ENCODE measurements at places on chromosomes 2 and 18.
A peak's percentile ranks its signal among the peaks of the same experiment; 100 is the strongest.

- no peak for DNase-seq
Measured at GRCh38 chr2:208046686-208047085, 21.4 kb upstream of the PLEKHM3 start.

GRCh38 chr2:190304404-190304803, 15.2 kb downstream of the HIBCH start:
- DNase-seq, result no peak

GRCh38 chr2:127183771-127184170, 36.3 kb downstream of the CYP27C1 start:
- DNase-seq, result no peak

- DNase-seq, result no peak
Measured at GRCh38 chr2:142435847-142436246, 305.0 kb upstream of the LRP1B start.

DNA sequence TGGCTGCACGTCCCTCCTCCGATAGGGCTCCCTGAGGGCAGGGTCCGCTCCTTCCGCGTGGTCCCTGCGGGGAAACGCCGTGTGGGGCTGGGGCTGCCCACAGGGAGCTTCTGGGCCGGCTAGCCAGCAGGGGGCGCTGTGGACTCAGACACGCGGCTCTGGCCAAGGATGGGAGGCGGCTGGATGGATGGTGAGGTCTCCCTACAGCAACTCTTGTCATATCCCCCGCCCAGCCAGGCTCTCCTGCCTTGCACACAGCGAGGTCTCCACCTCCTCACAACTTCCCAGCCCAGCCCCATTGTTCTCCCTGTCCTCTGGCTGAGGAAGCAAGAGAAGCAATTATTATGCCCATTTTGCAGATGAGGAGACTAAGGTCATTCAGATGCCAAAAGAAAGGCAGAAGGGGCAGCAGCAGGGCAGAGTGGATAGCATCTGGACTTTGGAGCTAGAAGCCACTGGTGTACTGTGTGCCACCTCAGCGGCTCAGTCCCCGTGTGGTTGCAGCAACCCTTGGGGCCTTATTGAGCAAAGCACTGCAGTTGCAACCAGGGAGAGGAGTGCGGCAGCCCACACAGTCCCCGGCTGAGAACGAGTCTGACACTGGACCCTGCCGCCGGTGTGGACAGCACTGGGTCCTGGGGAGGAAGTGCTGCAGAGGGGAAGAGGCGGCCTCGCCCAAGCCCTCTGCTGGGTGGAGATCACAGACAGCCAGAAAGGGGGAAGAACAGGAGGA, 99.0 kb downstream of the ZFP36L2 start:
- DNase-seq, result peak; percentile 48

DNA sequence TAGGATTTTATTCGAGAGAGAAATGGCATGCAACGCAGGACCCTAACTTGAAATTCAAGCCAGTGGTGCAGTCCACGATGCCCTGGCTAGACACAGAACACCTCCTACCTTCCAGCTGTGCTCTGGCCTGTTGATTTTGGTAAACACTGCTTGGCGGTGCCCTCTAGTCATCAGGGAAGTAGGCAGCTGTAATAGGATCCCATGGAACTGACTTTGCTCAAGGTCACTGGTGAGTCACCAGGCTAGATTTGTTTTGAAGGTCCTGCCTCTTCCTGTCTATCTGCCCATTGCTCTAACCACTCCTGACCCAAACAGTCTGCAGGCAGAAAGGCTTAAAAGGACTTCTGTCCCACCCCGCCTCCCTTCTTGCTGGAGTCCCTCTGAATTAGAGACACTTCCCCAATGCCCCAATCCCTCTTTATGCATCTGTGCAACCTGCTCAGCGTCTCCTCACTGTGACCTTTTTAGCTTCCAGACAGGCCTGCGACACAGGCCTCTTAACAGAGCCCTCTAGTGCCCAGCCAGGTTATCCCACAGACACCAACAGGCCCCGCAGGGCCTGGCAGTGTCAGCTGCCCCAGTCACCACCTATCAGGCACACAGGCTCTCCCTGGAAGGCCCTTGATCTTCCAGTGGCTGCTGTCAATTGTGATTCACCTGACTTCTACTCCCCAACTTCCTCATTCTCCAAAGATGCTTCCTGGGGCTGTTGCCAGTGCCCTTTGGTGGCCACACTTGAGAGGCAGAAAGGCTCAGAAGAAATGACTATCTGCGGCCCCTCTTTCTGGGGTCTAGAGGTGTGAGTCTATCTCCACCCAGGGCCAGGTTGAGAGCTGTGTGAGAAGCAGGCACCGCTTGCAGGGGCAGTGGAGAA, 5.2 kb downstream of the TMEM127 start:
- DNase-seq, result peak; percentile 41

- no peak for DNase-seq
Measured at GRCh38 chr18:21369146-21369545, 127.1 kb downstream of the GREB1L start.

DNA sequence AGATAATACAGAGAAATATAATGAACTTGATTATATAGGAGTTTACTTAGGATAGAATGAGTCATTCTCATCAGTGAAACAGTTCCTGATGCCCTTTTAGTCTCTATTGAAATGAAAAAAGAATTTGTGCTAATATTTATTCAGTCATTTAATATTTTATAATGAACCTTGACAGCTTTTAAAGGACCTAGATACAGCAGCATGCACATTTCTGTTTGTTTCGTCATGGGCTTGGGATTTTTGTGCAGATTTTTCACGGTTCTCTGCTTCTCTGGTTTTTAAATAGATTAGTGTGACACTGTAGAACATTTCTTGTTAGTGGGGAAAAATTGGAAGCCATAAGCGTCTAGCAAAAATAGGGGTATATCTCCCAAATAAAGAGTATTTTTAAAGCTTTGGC, 60.7 kb downstream of the NABP1 start:
- no peak for DNase-seq

DNA sequence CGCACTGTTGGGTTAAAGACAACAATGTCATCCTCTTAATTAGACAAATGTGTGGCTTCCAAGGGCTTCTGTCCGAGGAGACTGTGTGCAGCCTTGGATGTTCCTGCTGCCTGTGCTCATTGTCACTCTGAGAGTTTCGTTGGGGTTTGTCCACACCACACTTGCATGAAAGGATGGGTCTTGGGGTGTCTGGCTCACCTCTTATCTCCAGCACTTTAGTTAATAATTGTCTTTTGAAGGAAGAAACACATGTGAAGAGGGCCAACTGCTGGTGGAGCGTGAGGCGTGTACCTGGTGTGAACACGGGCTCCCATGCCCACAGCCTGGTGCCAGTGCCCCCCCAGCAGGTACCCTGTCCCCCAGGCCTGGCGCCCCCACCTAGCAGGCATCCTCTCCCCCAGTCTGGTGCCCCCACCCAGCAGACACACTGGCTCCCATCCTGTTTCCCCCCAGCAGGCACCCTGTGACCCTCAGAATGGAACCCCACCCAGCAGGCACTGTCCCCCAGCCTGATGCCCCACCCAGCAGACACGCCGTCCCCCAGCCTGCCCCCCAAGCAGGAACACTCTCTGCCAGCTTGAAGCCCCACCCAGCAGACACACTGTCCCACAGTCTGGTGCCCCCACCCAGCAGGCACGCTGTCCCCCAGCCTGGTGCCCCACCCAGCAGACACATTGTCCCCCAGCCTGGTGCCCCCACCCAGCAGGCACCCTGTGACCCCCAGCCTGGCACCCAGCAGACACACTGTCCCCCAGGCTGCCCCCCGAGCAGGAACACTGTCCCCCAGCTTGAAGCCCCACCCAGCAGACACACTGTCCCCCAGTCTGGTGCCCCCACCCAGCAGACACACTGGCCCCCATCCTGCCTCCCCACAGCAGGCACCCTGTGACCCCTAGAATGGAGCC, 96.3 kb upstream of the TMEM18 start:
- no peak for DNase-seq

DNA sequence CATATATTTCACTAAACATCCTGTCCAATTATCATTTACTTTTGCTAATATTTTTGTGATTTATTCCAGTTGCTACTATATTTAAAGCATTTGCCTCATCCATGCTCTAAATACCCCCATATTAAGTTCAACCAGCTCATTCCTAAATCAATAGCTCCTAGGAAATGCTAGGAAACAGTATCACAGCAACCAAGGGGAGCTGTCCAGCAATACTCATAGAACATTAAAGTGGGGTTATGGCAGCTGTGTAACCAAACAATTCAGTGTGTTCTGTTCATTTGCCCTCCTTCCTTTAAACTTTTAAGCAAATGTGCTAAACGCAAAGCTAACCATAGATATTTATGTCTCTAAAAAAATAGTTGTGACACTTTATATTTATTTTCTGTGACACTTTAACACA, 41.1 kb downstream of the ACVR1C start:
- no peak for DNase-seq

DNA sequence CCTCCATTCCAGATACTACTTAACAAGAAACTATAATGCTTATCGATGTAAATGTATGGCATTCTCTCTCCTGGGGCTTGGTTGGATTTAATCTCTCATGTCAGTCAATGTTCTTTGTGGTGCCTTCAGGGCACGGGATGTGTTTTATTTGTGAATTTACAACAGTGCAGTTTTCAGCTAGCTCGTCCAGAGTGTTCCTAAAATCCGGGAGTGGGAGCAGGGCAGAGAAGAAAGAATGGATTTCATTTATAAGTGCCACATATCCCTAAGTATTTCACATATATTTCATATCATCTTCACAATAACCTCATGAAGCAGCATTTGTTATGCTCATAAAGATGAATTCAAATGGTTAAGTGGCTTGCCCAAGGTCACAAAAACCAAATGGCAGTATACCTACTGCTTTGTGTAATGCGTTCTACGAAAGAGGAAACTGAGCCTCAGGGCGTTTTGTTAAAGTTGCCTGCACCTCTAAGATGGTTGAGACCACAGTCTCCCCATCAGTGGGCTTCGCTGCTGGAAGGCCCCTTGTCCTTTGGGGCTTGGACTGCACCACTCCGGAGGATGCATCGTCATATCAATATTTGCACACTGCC, 134.7 kb upstream of the MGAT5 start:
- no peak for DNase-seq

DNA sequence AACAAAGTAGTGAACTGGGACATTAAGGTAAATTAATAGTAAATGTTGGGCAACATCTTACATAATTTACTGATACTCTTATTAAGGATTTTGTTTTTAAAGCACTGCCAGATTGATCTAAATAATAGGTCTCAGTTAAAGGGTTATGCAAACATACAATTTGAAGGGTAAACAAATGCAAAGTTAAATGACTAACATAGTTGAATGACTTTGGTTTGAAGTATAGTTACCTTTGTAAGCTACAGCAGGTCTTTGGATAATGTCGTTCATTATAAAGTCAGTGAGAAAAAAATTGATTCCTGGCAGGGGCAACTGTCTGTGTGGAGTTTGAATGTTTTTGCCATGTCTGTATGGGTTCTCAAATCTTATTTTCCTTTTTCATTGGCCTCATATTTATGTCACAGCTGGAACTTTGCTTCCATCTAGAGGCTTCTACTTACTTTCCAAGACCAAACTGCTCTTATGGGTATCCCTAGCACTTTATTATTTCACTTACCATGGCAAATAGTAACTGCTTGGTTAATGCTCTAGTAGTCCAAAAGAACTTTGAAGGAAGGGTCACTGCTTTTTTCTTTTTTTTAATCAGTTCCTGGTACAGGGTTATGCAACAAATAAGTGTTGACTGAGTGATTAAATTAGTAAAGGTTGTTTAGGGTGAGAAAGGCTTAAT, 107.8 kb downstream of the NBEAL1 start:
- peak; percentile 22 for DNase-seq

DNA sequence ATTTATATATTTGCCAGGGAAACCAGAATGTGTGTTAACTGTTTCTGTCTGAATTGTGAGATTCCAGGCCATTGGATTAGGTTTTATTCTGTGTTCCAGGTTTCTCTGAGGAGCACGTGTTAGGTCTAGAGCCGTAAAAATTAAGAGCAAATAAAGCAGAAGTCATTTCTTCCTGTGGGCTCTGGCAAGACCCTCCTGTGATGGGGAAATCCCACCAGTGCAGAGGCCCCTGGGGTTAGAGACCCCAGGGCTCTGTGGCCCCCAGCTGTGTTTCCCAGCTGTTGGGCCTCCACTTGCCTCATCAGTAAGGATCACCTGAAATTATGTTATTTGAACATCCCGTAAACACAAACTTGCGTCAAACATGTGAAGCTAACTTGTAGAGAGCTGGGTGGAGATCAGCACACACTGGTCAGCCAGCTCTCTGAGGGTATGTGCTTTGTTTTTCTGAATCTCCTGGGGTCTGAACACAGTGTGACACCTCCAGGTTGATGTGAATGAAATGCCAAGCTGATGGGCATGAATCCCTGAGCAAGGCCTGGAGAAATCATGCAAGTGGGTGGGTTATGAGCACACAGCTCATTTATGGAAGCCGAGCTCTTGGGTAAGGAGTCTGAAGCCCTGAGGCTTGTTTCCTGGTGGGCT, 50.3 kb downstream of the HK2 start:
- no peak for DNase-seq

DNA sequence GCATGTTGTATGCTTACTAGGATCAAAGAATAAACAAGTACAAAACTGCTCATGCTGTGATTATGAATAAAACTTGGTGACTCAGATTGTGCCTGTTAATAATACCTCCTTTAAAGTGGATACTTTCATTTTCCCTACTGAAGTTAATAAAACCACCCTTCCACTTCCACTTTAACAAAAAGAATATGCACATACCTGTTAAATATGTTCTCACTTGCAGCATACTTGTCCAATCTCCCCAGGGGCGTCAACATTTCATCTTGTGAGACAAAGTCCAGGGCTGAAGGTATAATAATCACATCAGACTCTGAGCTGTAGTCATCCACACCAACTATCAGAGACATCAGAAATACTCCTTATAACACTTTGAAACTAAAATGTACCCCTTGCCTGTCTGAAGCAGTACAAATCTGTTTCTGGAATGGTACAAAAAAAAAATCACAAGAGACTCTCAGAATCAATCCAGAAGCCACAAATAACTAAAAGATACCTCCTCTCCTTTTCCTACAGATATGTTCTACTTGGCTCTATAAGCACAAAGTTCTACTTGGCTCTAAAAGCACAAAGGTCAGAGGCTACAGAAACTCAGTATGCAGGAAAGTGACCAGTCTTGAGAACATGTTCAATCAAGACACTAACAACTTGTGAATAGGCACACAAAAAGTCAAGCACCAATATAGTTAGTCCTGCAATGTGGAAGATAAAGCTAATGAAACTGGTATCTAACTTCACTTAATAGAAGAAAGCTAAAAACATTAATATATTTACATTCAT, 19.3 kb downstream of the PPP4R1 start:
- DNase-seq, result no peak

- DNase-seq, result no peak
Measured at GRCh38 chr2:138494265-138494966, 7.2 kb upstream of the SPOPL start.

DNA sequence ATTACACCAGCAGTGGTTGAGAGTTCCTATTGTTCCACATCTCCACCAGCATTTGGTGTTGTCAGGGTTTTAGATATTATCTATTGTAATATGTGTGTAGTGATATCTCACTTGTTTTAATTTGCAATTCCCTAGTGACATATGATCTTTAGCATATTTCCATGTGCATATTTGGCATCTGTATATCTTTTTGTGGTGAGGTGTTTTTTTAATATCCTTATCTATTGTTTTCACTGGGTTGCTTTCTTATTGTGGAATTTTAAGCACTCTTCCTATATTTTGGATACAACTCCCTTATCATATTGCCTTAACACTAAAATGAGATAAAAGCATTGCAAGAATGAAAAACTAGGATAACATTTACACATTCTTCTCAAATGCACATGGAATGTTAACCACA, 453.9 kb upstream of the FSIP2 start:
- no peak for DNase-seq
